ENCODE measurements at places on chromosomes 11 and 22. TPM values are rescaled to one million over a fixed set of nuclear protein-coding genes. Genes with fewer than 3 reads are reported as not detected.

The OR8D4 gene
- not detected for total RNA-seq

DNA sequence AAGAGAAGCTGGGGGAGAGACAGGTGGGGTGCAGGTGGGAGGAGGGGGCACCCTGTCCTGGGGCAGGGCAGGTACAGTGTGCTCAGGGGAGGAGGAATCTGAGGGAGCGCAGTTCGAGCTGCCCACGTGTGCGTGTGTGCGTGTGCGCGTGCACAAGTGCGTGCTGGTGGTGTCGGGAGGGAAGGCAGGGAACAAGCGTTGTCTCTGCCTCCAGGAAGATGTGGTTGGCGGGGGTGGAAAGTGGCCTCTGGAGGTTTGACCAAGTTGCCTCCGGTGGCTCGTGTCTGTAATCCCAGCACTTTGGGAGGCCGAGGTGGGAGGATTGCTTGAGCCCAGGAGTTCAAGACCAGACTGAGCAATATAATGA, 49.9 kb upstream of the THY1 start:
- peak; percentile 18 for DNase-seq
- no peak overlapping the region for H3K27ac ChIP-seq
- no peaks in the 10 kb centered on the region for H3K36me3 ChIP-seq
- no peaks in the 10 kb centered on the region for H3K27me3 ChIP-seq
- no peak overlapping the region for H3K4me3 ChIP-seq
- H3K4me1 ChIP-seq = no peaks in the 10 kb centered on the region

The RASSF10 gene
- 1.2 TPM for total RNA-seq

The MS4A1 gene
- not detected for total RNA-seq

The NPAT gene
- total RNA-seq = 10.6 TPM

- no peaks in the 10 kb centered on the region for H3K27me3 ChIP-seq
- no peak overlapping the region for H3K4me3 ChIP-seq
- H3K27ac ChIP-seq = no peak overlapping the region
Observed at GRCh38 chr11:74123008-74123448, 47.8 kb downstream of the C2CD3 start.

DNA sequence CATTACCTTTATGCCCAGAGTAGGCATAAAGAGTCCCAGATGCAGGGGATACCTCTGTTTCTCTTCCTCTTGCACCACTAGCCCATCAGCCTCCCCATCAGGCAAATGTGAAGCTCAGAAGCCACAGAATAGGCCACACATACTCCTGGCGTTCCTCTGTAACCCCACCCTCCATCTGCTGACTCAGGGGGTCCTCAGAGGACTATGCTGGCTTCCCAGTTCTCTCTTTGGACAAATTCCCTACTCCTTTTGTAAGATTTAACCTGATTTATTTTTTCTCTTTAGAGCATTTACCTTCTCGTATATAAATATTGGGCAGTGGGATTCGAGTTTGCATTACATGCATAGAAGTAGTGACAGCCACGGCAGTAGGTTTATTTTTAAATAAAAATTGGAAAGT, 262.3 kb upstream of the CADM1 start:
- DNase-seq = no peak
- H3K4me3 ChIP-seq = no peak overlapping the region
- H3K27me3 ChIP-seq = no peaks in the 10 kb centered on the region
- H3K27ac ChIP-seq = no peak overlapping the region
- no peaks in the 10 kb centered on the region for H3K36me3 ChIP-seq

DNA sequence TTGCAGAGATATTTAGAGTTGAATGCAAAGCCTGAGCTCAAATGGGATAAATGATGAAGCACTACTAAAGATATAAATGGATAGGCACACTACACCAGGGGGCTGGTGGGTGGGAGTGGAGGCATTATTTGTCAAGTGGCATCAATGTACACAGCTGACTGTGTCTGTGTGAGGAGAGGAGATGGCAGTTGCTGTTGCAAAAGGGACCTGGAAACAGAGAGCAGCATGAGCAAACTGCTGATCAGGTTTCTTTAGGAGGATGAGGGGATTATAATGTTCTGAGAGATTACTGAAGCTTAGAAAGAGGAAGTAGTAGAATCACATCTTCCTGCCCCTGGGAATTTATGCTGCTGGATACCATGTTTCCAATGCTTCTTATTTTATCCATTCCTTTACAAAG, 39.4 kb upstream of the LIN7C start:
- no peak overlapping the region for H3K4me3 ChIP-seq
- H3K4me1 ChIP-seq = no peaks in the 10 kb centered on the region
- H3K27me3 ChIP-seq = no peaks in the 10 kb centered on the region
- DNase-seq = no peak

DNA sequence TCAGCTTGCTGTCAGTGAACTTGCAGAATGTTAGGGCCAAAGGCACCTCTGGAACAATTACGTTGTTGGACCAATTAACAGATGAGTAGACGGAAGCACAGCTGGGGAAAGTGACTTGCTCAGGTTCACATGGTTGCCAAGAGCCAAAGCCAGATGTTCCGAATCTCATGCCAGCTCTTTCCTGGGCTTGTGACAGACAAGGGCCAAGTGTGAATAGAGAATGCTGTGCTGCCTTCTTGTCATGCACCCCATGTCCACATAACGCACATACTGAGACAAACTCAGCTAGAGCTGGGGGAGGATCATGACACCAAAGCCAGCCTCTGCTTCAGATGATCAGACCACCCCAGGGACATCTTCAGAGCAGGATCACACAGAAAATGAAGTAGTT, 616.3 kb downstream of the INSC start:
- no peak overlapping the region for H3K4me3 ChIP-seq
- no peaks in the 10 kb centered on the region for H3K4me1 ChIP-seq
- H3K36me3 ChIP-seq = no peaks in the 10 kb centered on the region
- no peaks in the 10 kb centered on the region for H3K27me3 ChIP-seq
- H3K27ac ChIP-seq = no peak overlapping the region
- no peak for DNase-seq

The OR10D3 gene
- total RNA-seq = not detected

The GRK3 gene
- 9.1 TPM for total RNA-seq

DNA sequence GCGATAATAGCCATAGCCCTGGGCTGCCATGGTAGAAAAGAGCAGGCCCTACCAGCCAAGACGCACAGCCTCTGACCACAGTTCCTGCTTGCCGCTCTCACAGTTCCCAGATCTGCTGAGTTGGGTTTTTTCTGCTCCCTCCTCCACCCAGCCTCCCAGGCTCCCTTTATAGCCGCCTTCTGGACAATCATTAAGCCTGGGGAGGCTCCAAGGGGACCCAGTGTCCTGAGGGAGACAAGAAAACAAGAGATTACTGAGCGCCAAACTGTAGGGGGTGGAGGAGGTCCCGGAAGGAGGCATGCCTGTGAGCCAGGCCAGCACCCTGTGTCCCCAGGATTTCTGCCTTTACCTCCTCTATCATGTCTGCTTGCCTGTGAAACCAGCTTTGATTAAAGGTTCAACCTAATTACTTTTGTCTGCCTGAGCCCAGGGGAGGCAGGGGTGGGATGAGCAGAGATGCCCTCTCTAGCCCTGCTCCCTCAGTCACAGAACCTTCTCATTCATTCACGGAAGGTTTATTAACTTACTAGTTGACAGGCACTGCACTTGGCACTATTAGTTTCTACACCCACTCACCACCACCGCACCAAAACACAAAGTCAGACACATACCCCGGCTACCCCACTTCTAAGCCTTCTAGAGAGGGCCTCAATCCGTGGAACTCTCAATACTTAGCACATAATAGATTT, 1.2 kb downstream of the SLC37A4 start:
- peaks cover 11% of the 10 kb centered on the region for H3K36me3 ChIP-seq
- H3K4me3 ChIP-seq = peak overlapping the region; percentile 88

The CDCA5 gene
- total RNA-seq = 0.52 TPM

GRCh38 chr22:37564111-37564711, 3.9 kb downstream of the CDC42EP1 start:
- no peak for DNase-seq
- H3K36me3 ChIP-seq = peaks cover 14% of the 10 kb centered on the region
- H3K4me1 ChIP-seq = no peaks in the 10 kb centered on the region
- peak overlapping the region; percentile 5 for H3K4me3 ChIP-seq
- no peaks in the 10 kb centered on the region for H3K27me3 ChIP-seq
- H3K27ac ChIP-seq = peak overlapping the region; percentile 98

GRCh38 chr11:76236092-76236999, 30.0 kb upstream of the WNT11 start:
- peaks cover 12% of the 10 kb centered on the region for H3K4me1 ChIP-seq
- no peaks in the 10 kb centered on the region for H3K36me3 ChIP-seq
- peak; percentile 73 for DNase-seq
- peak overlapping the region; percentile 75 for H3K4me3 ChIP-seq

- H3K4me1 ChIP-seq = no peaks in the 10 kb centered on the region
- no peak overlapping the region for H3K4me3 ChIP-seq
Observed at GRCh38 chr11:72352859-72353551, 81.3 kb downstream of the CLPB start.

The PANX2 gene
- total RNA-seq = 0.67 TPM

GRCh38 chr22:48566741-48567140, 1260.9 kb downstream of the BRD1 start:
- no peaks in the 10 kb centered on the region for H3K4me1 ChIP-seq
- H3K4me3 ChIP-seq = no peak overlapping the region

- H3K4me3 ChIP-seq = no peak overlapping the region
- H3K27me3 ChIP-seq = no peaks in the 10 kb centered on the region
Observed at GRCh38 chr11:68327586-68328370, 15.4 kb downstream of the LRP5 start.

The APOL1 gene
- total RNA-seq = 10.7 TPM

GRCh38 chr11:89667001-89667400, 43.1 kb upstream of the TRIM77 start:
- no peak overlapping the region for H3K4me3 ChIP-seq
- H3K4me1 ChIP-seq = no peaks in the 10 kb centered on the region
- no peaks in the 10 kb centered on the region for H3K27me3 ChIP-seq
- DNase-seq = no peak

DNA sequence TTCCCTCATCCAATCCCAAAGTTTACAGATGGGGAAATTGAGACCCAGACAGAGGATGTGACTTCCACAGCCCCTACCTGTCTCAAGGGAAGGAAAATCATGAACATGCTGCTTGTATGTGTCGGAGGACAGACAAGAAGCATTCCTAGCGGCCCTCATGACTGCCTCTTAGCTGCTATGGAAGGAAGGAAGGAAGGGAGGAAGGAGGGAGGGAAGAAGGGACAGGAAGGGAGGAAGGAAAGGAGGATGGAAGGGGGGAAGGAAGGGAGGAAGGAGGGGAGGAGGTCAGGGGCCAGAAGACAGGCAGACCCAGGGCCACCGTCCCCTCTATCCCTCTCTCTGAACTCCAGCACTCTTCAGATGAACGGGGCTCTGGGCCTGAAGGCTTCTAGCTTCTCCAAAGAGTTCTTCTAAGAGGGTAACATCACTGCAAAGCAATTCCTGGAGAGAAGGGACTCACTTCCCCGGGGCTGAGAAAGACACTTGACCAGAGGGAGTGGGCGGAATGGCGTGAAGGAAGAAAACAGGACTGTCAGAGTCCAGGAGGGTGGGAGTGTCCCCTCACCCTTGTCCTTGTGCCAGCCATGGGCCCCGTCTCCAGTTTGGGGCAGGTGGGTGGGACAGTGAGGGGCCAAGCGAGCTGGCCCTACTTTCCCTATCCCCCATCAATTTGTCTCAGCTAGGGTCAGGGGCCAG, 149.4 kb downstream of the FEZ1 start:
- peak overlapping the region; percentile 77 for H3K27ac ChIP-seq
- H3K27me3 ChIP-seq = no peaks in the 10 kb centered on the region
- peaks cover 61% of the 10 kb centered on the region for H3K4me1 ChIP-seq
- H3K4me3 ChIP-seq = no peak overlapping the region
- no peaks in the 10 kb centered on the region for H3K36me3 ChIP-seq

The CCDC188 gene
- total RNA-seq = not detected

The OVOL1 gene
- total RNA-seq = not detected

The TBX1 gene
- 0.24 TPM for total RNA-seq

GRCh38 chr22:40953471-40953870, 2.3 kb downstream of the RBX1 start:
- no peaks in the 10 kb centered on the region for H3K4me1 ChIP-seq
- H3K27ac ChIP-seq = no peak overlapping the region
- no peak for DNase-seq
- no peaks in the 10 kb centered on the region for H3K27me3 ChIP-seq
- peaks cover 26% of the 10 kb centered on the region for H3K36me3 ChIP-seq

DNA sequence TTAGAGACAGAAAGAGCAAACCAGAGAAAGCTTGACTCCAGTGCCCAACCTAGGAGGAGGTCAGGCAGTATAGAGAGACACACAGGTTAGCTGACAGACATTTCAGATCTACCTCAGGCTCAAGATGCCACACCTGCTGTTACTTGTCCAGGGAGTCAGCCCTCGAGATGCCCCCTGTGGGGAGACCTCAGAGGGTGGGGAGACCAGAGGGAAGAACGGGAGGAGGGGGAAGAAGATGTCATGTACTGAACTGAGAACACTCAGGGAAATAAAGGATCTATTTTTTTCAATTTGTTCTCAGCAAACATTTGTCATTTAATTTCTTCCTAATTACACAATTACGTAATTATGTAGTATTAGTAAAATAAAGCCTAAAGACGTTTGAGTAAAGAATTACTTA, 196.3 kb upstream of the CADM1 start:
- no peaks in the 10 kb centered on the region for H3K36me3 ChIP-seq
- peaks cover 29% of the 10 kb centered on the region for H3K4me1 ChIP-seq
- H3K27me3 ChIP-seq = no peaks in the 10 kb centered on the region
- DNase-seq = no peak

The SCUBE2 gene
- 0.63 TPM for total RNA-seq

The MB gene
- total RNA-seq = 9,762 TPM

The ALDH3B1 gene
- 10.5 TPM for total RNA-seq

- H3K4me3 ChIP-seq = no peak overlapping the region
- no peaks in the 10 kb centered on the region for H3K36me3 ChIP-seq
Observed at GRCh38 chr11:115961159-115962003, 457.2 kb upstream of the CADM1 start.

DNA sequence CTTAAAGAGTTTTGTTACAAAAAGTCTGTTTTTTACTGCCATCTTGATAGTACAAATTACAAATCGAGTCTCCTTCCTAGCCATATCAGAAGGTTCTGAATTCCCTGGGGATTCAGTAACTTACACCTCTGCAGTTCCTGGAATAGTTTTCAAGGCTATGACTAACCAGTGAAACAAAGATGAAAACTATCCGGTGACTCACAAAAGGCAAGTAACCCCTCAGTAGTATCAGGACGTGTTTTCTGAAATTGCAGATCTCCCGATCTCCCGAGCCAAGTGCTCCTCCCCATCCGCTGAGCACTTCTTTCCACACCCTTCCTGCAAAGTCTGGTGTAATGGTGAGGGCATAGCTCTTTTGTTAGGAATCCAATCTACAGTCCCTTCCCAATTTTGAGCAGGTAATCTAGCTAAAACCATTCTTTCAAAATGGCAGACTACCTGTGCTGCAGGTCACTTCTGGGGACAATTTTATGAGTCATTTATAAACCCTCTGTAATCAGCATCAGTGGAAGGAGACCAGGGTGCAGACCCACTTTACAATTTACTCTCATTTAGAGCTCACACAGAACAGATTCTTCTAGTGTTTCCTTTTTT, 7.7 kb downstream of the E2F8 start:
- no peak overlapping the region for H3K4me3 ChIP-seq
- no peaks in the 10 kb centered on the region for H3K27me3 ChIP-seq
- H3K27ac ChIP-seq = no peak overlapping the region
- DNase-seq = no peak
- H3K4me1 ChIP-seq = peaks cover 14% of the 10 kb centered on the region

- H3K4me3 ChIP-seq = no peak overlapping the region
- no peaks in the 10 kb centered on the region for H3K27me3 ChIP-seq
- H3K36me3 ChIP-seq = no peaks in the 10 kb centered on the region
- no peak for DNase-seq
- H3K27ac ChIP-seq = no peak overlapping the region
- H3K4me1 ChIP-seq = no peaks in the 10 kb centered on the region
Observed at GRCh38 chr11:75100314-75100713, 3.6 kb upstream of the OR2AT4 start.

The INSC gene
- not detected for total RNA-seq
